ENCODE measurements at places on chromosomes 5 and 9.

GRCh38 chr5:166354332-166354731 lies 1937.1 kb upstream of the WWC1 start:
- no peak for DNase-seq

DNA sequence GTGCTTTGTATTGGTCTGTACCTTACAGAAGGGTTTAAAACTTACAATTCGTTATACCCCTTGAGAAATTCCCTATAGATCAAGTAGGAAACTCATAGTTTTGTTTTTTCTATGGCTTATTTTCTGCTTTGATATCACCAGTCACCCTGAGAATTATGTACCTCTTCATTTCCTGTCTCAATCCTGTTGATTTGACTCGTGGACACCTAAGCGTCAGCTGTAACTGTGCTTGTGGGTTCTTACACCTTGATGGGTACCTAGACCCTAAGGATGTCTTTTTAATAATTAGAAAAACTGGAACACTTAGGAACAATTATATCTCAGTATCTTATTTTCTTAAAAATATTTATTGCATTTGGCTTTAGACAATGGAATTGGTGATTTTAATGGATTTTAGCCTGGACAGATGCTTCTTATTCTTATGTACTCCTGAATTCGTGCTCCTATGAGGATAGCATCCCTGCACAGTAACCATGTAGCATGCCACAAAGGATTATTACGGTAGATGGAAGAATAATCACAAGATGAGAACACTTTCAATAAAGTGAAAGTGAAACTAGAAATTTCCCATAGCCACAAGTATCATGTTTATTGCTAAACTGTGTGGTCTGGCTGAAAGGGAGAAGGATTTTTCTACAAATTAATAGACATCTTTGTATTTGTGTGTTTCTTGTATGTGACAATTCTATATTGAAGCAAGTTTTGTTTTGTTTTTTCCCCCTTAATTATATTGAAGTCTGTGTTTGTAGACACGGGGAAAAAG lies 1920.3 kb upstream of the WWC1 start:
- DNase-seq, result no peak

DNA sequence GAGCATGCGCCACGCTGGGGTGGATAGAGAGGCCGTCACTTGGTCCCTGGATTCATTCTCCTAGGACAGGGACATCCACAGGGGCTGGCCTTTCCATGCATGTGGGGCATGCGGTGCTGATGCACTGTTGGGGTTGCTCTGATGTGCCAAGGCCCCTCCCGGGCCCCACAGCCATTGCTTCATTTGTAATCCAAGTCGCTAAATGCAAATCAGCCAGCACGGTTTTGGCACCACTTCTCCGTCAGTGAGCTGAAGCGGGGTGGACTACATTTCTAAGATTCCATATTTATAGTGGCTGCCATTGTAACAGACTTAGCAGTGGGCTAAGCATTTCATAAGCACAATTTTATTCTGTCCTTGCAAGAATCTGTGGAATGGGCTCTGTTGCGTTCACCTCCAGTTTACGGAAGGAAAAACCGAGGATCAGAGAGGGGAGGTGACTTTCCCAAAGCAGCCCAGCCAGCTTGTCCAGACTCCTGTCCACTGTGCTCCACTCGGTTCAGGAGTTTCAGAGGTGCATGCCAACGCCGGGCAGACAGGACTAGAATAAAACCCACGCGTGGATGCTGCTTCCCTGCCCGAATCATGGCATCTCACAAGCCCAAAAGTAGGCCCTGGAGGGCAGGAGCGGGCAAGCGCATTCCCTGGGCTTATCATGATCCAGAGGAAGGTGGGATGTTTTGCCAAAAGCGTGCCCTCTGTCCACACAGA lies 102.6 kb upstream of the COL5A1 start:
- no peak for DNase-seq

DNA sequence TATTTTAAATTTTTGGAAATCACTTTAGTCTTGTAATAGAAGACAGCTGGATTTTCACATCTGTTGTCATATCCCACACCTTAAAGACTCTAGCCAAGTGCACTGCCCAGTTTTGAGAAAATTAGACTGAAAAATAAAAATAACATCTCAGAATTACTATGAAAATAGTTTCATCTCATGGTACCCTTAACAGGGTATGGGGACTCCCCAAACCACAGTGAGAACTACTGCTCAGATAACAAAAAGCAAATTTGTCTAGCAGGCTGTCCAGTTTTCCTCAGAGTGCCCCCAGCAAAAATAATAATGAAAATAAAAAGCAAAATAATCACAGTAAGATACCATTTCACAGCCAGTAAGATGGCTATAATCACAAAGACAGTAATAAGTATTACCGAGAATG lies 6.5 kb downstream of the UBQLN1 start:
- no peak for DNase-seq

GRCh38 chr5:31939151-31939550 lies 235.0 kb downstream of the GOLPH3 start:
- no peak for DNase-seq

- DNase-seq, result peak; percentile 65
These were observed 10.2 kb upstream of the TIFAB start for GRCh38 chr5:135462304-135462703.
